ENCODE measurements at places on chromosomes 3 and 15.

DNA sequence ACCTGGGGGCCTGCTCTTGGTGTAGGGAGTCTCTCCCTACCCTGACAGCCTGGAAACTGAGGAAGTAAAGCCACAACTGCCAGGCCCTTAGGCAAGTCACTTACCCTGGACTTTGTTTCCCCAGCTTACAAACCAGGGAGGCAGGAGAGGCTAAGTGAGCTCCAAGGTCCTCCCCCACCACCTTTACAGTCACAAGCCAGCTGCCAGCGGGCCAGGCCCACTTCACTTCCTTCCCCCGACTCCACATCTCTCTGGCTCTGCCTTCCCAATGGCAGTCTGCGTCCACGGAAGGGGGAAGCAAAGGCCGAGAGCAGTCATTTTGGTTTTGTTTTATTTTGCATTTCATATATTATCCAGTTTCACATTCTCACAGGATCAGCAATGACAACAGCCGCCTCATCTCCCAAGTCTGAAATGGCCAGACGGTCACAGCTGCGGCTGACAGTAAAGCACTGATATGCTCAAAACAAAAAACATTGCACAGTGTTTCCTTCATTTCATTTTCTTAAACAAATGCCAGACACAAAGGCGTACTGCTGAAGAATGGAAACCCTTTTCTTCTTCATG lies 35.7 kb downstream of the RBPMS2 start:
- DNase-seq = no peak

GRCh38 chr3:135325726-135326235 lies 530.7 kb downstream of the EPHB1 start:
- DNase-seq = no peak

GRCh38 chr3:160827516-160827915 lies 71.5 kb downstream of the PPM1L start:
- no peak for DNase-seq

GRCh38 chr3:195690951-195691350 lies 29.8 kb upstream of the MUC20 start:
- no peak for DNase-seq

DNA sequence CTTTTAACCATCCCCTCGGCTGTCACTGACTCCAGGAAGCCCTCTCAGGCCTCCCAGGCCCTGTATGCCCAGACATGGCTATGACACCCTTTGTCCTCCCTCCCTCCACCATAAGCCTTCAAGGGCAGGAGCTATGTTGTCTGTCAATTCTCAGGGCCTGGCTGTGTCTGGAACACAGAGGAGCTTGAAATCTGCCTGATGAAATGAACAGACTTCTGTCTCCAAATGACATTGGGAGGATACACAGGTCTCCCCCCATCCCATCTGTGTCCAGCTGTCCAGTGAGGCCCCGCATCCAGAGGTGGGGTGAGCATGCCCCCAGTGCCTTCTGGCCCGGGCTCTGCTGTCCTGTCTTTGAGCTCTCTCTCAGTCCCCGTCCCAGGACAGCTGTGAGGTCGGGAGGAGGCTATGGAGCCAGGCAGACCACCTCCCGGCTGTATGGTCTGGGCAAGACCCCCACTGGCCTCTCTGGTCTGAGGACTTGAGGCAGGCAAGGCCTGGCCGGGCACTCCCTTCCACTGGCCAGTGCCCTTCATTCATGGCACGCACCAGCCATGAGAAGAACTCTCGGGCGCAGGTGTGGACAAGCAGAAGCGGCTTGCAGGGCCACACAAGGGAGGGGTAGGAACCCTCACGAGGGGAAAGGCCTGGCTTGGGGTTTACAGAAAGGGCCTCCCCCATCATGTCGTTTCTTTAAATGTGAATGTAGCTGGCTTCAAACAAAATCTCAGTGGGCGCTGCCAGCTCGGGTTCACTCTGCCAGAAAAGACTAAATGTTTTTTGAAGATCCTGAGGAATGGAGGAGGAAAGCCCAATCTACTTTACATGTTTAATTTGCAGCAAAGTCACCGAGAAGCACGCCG lies 38.9 kb downstream of the PCSK6 start:
- DNase-seq = no peak

GRCh38 chr3:56903231-56903782 lies 101.6 kb upstream of the ARHGEF3 start:
- DNase-seq = no peak

DNA sequence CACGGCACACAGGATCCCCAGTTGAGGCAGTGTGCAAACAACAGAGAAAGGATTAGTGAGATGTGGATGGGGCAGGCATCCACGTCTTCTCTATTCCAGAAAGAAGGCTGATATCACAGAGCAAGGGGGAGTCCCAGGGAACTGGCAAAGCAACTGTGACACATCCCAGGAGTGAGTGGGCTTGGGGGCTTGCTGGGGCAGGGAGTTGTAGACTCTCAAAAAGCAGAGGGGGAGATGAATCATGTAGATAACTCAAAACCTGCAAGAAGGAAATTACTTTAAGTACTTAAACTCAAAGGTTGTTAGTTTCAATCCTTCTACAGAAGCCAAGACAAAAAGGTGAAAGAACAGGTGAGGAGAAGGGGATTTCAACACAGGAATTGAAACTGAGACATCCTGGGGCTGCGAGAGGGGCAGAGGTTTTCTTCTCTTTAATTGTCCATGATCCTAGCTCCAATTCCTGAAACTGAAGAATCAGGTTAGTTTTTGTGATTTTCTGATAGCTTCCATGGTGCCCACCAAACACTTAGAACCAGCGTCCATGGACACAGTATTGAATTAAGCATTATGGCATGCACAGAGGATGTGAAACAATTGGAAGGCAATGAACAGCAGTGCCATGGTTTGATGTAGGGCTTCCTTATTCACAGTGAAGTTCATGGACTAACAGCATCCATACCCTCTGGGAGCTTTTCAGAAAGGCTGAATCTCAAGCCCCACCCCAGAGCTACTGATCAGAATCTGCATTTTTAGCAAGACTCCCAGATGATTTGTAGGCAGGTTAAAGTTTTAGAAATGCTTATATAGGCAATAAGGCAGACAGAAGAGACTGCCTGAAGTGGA lies 52.0 kb downstream of the CCR3 start:
- no peak for DNase-seq

- no peak for DNase-seq
These were observed 809.7 kb downstream of the NR2F2 start for GRCh38 chr15:97140216-97140615.

DNA sequence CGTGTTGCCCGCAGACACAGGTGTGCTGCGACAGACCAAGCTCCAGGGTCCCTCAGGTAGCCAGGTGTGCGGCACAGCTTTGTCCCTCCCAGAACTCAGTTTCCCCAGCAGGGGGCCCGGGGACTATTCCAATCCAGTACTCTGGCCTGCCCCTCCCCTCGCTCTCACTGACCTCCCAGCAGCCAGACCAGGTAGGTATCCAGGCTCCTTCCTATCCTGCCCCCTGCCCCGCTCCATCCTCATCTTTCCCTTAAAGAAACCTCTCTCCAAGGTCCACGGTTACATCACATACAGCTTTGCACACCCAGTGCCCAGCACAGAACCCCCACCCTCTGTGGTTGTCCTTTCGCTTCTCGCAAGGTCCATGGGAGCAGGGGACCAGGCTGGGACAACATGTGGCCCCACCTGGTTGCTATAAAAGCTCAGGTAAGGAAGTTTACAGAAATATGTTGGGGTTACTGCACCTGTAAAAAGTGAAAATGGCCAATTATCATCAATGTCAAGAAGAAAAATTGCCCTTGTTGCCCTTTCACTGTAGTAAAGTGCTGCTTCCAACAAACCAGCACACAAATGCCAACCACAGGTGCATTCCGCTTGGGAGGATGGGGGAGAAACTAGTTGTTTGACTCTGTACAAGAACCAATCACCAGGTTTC lies 7.3 kb upstream of the CYP11A1 start:
- DNase-seq = no peak

DNA sequence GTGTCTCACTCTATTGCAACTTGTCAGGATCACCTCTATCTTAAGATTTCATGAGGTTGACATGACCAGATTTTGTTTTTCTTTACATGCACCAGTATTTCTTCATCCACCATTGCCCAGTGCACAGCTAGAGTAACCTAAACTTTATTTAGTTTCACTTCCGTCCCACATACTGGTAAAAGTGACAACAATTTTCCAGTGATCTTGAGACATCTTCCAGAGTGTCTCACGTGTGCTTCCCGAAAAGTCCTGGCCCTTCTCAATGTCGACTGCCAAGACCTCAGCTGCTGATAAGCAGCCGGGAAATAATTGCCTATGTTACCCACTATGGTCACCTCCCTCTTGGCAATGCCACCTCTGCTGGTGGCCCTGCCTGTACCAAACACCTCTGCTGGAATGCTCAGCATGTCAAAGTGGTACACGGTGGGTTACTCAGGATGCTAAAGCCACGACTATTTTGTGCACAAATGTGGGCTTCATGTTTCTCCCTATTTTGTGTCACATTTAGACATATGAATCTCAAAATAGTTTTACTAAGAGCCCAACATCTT lies 379.7 kb upstream of the TGFBR2 start:
- no peak for DNase-seq

DNA sequence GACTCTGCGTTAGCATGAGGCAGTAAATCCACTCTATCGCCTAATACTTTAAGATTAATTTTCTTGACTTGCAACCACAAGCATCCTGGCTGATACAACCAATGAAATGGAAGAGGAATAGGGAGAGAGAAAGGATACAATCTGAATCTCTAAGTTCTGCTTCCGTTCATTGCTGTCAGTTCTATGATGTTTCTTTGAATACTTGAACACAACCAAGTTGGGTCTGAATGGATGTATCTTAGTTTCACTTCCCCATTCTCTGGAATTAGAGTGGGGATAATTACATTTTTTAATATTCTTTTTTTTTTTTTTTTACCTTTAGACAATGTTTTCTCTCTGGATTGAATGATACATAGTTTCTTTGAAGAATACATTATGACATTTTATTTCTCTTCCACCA lies 22.9 kb downstream of the PDE8A start:
- DNase-seq = no peak

DNA sequence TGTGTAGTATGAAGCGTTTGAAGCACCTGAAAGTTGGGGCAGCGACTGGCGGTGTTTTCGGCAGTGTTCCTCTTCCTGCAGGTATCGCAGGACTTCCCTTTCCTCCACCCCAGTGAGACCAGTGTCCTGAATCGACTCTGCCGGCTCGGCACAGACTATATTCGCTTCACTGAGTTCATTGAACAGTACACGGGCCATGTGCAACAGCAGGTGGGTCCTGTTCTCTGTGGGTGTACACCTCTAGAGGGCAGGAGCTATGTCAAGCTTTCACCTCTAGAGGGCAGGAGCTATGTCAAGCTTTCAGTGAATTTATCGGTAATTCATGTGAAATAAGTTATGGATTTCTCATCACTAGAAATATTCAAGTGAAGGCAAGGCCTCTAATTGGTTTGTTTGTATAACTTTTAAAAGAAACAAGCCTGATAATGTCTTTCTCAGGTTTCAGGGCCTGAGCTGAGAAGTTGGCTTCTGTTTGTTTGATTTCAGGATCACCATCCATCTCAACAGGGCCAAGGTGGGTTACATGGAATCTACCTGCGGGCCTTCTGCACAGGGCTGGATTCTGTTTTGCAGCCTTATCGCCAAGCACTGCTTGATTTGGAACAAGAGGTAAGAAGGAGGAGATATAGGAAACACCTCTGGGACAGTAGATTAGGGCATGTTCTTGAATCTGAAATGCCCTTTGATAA lies 5.3 kb downstream of the TUBGCP4 start:
- no peak for DNase-seq

GRCh38 chr3:128238184-128238489 lies 84.9 kb downstream of the EEFSEC start:
- no peak for DNase-seq

GRCh38 chr3:150733936-150734794 lies 28.8 kb downstream of the SIAH2 start:
- DNase-seq = no peak

- no peak for DNase-seq
These were observed 79.0 kb downstream of the EPHA3 start for GRCh38 chr3:89186456-89186855.

- DNase-seq = no peak
These were observed 12.5 kb upstream of the SKIL start for GRCh38 chr3:170344971-170345370.

GRCh38 chr3:132220986-132221385 lies 96.2 kb upstream of the ACP3 start:
- no peak for DNase-seq

GRCh38 chr3:149489060-149489690 lies 14.7 kb downstream of the TM4SF4 start:
- no peak for DNase-seq

DNA sequence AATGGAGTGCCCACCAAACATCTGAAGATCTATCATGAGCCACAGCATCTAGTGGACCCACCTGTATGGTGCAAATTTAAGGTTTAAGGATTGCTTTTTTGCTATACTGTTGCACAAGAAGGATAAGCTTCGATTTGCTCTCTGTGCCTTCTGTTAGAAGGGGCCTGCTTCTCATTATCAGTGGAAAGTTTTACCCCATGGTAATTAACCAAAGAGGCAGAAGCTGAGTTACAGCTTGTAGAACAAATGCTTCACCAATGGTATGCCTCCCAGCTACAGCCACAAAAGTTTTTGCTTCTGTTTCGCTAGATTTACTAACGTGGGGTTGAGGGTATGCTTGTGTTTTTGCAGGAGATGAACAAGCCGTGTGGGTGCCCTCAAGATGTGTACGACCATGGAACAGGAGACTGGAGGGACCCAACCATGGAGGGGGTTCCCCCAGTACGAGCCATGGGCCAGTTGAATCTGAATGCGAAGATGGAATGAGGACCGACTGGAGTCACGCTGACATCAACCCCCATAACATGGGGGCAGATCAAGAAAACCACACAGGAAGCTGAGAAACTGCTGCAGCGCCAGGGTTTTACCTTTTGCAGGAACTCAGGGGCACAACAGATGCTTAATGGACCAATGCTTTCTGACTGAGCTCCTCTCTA lies 43.5 kb downstream of the ACAD9 start:
- DNase-seq = peak; percentile 30

- DNase-seq = no peak
These were observed at the start of gene CLEC3B for GRCh38 chr3:45026038-45026437. CLEC3B (plus strand) TSS chr3:45026303; CDS start chr3:45026363, 60 bp downstream.

DNA sequence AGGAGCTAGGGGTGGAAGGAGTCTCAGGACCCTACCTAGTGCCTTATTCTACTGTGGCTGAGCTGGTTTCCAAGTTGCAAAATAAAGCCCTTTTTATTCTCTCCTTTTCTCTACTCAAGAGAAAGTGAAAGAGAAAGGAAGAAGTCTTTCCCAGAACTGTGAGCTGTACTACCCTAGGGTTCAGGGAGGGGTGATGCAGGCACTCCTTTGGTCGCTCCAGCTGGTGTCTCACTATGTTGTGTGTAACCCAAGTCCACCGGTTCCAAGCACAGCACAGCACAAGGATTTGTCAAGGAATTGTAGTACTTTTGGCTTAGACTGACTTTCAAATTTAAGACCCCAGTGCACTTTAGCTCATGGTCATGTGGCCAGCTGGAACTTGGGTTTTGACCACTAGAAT lies 1721.7 kb downstream of the OTOL1 start:
- DNase-seq = no peak

GRCh38 chr15:57227899-57228298 lies 148.4 kb upstream of the CGNL1 start:
- DNase-seq = no peak

GRCh38 chr15:78365917-78366316 lies 25.8 kb downstream of the CRABP1 start:
- DNase-seq = no peak

Data from bone marrow (tissue), 2 donors.